Stromal cell of bone marrow (primary cell): ENCODE measurements at places on chromosomes 5 and 9.

DNA sequence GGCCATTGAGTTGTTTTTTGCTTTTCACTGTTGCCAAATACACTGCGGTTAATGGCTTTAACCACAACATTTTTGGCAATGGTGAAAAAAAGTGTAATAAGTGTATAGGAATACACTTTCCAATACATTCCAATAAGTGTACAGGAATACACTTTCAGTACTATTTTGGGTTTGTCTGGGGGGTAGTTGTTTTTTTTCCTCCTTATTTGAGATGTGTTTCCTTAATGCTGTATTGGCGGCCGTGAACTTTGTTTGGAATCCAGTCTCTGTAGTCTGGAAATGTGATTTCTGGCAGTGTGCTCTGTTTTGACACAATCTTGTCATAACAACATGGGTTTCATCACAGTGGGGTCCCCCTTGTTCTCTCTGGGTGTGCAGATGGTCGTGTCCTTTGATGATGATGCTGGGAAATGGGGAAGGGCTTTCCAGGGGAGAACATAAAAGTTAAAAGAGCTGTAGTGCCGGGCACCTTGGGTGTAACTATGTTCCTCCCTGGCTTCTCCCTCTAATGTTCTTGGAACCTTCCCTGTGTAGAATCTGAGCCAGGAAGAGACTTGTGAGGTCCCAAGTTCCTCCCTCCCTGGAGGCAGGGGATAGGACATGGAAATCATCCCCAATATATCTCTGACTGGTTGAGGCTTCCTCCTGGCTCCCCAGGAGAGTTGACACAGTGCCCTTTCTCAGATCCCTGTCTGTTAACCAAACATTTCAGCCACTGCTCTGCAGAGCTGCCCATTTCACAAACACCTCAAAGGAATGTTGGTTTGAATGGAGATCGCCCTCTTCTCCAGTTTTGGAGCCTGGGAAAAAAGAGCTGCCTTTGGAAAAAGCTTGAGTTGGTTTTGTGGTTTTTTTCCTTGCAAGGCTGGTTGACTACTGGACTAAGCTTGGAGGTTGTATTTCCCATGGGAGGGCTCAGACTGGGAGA lies 44.8 kb downstream of the RCL1 start:
- peak; percentile 90 for DNase-seq

GRCh38 chr9:115551396-115551795 lies 433.4 kb upstream of the TNC start:
- peak; percentile 29 for DNase-seq

GRCh38 chr5:120073722-120074121 lies 390.4 kb upstream of the PRR16 start:
- DNase-seq: no peak

- no peak for DNase-seq
These were observed 208.0 kb upstream of the PDE4D start for GRCh38 chr5:60101573-60101972.

DNA sequence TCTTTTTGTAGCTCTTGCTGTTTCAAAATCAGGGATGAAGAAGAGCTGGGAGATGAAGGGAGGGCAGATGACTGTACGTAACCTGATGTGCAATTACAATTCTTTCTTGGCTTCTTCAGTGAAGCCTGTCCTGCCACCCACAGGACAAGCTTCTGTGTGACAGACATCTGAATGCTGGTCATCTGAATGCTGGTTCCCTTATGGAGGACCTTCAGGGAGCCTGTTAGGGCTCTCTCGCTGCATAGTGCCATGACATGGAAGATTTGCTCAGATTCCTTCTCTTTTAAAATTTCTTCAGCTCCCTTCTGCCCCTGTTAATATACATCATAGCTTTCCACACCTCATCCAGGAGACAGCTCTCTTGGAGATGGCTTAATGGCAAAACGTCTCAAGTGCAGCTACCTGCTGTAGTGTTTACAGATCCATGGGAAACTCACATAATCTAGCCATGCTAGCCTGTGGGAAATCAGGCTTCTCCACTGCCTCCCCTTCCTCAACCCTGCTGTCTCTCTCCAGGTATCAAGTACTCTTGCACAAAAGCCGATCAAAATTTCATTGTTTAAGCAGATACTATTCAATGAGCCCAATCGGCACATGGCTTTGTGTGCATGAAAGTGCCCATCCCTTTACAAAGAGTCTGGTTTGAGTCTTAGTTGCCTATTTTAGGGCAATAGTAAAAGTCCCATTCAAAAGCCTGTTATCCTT lies 134.6 kb downstream of the RAB3C start:
- no peak for DNase-seq

DNA sequence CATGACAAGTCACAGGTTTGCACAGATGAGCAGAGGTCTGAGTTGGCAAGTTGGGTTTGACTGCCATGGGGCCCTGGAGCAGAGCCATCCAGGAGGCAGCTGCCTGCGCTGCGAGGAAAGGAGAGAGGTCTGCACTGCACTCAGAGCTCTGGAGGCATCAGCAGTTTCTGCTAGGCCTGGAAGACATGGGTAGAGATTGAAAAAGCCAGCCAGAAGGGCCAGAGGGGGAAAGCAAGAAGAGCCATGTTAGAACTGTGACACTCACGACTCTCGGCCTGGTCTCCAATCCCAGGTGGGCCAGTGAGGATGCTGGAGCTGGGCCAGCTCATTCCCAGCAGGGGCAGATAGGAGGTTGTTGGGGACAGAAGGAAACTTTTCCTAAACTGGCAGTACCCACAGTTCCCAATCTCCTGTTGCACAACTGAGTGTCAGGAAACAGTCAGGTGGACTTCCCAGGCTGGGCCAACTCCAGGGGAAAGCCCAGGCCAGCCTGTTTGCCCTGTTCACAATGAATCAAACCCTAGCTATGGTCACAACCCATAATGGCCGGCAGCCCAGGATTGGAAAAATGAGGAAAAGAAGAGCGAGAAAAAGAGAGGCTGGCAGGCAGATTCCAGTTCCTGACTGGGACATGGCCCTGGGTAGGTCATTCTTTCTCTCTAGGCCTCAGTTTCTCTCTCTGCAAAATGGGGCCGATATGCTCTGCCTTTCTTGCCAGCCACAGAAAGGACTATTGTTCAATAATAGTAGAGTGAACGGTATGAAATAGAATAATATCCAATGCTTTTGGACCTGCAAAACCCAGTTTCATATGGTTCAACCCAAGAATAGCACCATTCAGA lies 7.8 kb upstream of the ORM1 start:
- no peak for DNase-seq

DNA sequence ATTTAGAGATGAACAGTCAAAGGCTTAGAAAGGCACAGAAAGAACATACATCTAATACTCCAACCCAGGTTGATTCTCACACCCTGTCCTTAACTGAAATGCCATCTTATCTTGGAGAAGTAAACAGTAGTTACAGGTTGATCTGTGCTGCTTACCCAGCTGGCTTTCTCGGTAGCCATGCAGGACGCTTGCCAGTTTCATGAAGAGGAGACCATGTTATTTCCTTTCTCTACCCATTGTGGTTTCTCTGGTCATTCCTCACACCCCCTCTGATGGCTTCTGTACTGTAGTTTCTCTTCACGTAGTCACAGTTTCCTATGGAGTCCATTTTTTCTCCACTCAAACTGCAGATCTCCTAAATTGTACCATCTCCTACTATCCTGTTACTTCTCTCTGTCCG lies 206.0 kb downstream of the SGCD start:
- DNase-seq: no peak

DNA sequence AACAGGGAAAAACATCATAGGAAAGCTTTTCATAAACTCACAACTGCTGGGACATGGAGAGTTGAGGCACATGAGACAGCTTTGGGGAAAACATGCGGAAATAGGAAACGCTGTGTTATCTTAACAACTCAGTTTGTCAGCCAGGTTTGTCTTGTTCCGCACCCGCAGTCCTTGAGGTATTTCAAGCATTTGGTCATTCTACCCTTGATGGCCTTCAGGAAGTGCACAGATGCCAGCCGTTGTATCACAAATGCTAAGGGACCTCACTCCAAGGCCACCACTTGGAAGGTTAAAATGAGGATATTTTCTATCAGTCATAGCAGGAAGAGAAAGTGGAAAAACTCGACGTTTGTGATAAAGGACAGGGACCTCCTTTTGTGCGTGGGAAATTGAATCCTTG lies 83.8 kb downstream of the TRIO start:
- DNase-seq: no peak

GRCh38 chr9:125984461-125984860 lies 237.3 kb downstream of the PBX3 start:
- DNase-seq: no peak

DNA sequence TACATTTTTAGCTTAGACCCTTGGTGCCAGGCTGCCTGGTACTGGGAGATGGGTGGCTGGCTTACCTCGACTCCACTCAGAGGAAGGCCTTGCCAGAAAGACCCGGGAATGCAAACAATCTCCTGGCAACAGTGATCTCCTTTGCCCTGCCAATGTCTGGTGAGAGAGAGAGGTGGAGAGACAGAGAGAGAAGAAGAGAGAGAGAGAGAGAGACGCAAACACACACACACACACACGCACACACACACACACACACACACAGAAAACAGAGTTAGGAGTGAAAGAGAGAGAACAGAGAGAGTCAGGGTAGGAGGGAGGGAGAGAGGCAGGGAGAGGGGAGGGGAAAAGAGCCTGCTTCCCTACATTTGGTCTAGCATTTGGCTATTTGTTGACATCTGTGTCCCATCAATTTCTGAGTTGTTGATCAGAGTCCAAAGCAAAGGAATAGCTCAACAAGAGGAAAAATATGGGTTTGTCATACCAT lies 181.6 kb upstream of the MAP1B start:
- DNase-seq: no peak

- no peak for DNase-seq
These were observed 199.8 kb downstream of the GDNF start for GRCh38 chr5:37640088-37640487.

GRCh38 chr5:66789434-66789833 lies 193.2 kb downstream of the MAST4 start:
- DNase-seq: no peak

DNA sequence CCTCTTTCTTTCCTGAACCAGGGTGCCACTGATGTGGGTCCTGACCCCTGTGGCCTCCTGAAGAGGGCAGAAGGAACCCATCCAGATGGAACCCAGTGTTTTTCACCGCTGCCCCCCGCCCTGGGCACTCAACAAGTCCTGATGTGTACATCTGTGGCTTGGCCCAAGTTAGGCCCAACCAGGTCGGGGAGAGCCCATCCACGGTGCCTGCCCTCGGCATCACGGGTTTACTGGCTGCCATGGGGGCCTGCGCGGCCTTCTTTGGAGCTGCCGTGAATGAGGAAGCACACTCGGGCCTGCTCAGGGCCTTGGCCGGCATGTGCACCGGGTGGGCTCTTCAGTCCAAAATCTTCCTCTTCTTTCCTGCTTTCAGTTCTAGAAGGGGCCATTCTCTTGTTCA lies 5.8 kb downstream of the ECSCR start:
- DNase-seq: no peak

- DNase-seq: no peak
These were observed 56.2 kb upstream of the TNFSF15 start for GRCh38 chr9:114861922-114862605.

DNA sequence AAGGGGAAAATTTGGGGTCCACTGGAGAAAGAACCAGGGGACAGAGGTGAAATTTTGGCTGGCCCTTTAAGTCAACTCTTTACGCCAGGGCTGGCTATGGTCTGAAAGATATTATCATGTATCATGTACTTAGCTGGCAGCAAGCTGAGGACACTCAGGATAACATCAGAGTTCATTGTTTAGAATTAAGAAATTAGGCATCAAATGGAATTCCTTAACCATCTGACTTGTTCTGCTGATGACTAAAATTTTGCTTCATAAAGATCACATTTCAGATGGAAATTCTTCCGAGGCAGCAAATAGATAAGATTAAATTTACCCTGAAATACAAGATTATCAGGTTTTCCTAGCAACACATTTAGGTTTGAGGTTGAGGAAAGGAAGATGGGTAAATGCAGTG lies 269.4 kb upstream of the KLF9 start:
- no peak for DNase-seq

GRCh38 chr9:38227061-38227540 lies 158.1 kb upstream of the SHB start:
- peak; percentile 13 for DNase-seq

DNA sequence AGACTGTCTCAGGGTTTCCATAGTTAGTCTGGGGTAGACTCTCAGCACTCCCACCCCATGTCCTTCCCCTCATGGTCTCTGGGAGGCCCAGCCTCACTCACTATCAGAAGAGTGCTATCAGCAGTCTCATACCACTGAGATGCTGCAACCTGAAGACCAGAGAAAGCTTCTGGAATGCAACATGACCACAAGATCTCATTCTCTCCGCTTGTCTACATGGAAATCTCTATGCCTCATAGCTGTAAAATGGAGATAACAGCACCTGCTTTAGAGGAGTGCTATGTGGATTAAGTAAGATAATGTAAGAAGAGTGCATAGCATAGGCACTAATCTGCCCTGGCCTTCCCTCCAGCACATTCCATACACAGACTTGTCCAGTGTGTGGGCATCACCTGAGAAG lies 47.0 kb upstream of the ZNF169 start:
- DNase-seq: no peak

DNA sequence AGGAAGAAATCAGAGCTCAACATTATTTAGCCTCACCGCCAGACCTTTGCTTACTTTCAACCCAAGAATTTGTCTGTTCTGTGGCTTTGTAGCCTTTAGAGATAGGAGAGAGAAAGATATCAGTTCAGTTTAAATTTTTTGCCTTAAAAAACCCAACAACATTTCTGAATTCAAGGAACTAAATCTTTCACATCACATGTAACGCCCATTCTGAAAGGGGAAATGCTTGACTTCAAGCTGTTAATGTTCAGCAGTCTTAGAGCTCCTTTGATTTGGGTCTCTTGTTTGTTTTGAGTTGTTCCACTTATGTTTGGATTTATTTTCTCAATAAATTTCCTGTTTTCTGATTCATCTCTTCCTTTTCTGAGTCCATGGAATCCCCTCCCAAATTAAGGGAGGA lies 294.5 kb downstream of the ARHGAP26 start:
- no peak for DNase-seq

DNA sequence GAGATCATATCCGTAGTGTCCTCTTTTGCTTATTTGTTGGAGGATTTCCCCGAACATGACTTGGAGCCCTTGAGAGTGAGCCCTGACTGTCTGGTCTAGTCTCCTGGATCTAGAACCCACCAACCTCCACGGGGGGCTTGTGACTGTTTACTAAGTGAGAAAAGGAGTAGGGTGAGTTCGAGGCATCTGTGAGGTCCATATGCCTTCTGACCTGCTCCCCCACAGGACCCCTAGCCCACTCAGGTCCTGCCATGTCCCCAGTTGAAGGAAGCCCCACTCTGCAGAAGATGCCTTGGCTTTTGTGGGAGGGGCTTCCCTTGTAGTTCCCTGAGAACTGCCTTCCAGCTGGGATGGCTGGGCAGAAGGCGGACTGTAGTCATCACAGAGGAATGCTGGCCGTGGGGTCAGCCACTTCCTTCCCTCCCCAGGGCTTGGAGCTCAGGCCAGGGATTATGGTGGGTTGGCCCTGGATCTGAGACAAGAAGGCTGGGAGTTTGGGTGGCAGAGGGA lies 7.0 kb upstream of the IRF1 start:
- DNase-seq: peak; percentile 82

GRCh38 chr5:107486489-107486888 lies 184.2 kb downstream of the EFNA5 start:
- DNase-seq: no peak

GRCh38 chr5:171450423-171451331 lies 31.2 kb downstream of the FGF18 start:
- peak; percentile 80 for DNase-seq

GRCh38 chr9:129317179-129318011 lies 139.3 kb upstream of the IER5L start:
- DNase-seq: peak; percentile 38
